Substantia nigra (tissue), 51 donors: ENCODE measurements at places on chromosomes 1 and 21.

- DNase-seq: no peak
Measured at GRCh38 chr21:15433091-15433490, 296.7 kb upstream of the USP25 start.

GRCh38 chr1:232578651-232579195 lies 51.2 kb downstream of the SIPA1L2 start:
- DNase-seq: no peak

DNA sequence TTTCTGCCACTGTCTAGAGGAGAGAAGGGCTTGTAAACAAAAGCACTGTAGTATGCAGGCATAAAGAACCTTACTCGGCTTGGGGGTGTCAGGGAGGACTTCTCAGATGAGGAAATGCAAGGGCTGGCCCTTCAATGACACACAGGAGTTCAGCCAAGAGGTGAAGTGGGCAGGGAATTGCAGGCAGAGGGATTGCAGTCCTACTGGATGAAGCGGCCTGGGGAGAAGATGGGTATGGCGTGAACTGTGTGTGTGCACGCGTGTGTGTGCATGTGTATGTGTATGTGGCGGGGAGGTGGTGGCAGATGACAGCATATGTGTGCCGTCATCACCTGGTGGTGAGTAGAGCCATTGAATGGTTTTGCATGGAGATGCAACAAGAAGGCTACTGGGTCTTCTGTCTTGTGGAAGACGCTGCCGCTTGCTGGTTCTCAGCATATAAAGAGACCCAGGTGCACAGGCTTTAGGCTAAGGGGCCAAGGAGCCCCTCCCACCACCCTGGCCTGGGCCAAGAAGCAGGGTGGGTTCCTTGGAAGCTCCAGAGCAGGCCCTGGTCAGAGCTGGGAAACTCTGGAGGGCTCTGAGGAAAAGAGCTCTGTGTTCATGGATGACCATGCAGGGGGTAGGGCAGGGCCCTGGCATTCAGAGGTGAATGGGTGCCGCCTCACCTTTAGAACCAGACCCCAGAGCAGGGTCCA lies 4.1 kb upstream of the EPS8L3 start:
- no peak for DNase-seq

DNA sequence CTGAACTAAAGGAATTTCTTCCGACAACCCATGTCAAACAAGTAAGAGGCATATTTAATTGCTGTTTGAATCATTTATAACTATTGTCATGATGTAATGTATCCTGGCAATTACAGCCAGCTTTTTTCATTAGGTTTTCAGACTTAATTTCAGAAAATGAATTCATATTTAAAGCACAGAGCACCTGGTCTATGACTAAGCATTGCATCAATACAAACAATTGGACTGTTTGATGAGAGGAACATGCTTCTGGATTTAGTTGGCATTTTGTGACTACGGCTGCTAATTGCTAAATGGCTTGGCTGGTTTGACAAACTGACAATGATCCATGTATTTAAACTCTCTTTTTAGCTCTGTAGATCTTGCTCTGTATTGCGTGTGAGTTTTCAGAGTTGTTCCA lies 853.4 kb downstream of the NCAM2 start:
- no peak for DNase-seq

DNA sequence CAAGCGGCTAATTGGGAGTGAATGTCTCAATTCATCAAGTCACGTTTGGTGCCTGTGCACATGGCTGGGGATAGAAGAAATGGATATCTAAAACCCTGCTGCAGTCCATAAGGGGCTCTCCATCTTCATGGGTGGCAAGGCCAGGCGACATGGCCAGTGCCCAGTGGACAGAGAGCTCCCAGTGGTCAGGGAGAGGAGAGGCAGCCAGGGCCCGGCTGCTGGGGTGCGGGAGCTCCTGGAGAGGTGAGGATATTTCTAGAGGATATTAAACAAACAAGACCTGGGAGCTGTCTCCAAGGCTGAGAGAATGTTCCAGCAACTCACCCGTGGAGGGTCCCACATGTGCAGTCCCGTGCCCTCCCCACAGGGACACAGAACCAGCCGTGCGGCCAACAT lies 368.8 kb upstream of the C1orf174 start:
- DNase-seq: no peak

- no peak for DNase-seq
Measured at GRCh38 chr1:14648896-14649855, 50.7 kb downstream of the KAZN start.

DNA sequence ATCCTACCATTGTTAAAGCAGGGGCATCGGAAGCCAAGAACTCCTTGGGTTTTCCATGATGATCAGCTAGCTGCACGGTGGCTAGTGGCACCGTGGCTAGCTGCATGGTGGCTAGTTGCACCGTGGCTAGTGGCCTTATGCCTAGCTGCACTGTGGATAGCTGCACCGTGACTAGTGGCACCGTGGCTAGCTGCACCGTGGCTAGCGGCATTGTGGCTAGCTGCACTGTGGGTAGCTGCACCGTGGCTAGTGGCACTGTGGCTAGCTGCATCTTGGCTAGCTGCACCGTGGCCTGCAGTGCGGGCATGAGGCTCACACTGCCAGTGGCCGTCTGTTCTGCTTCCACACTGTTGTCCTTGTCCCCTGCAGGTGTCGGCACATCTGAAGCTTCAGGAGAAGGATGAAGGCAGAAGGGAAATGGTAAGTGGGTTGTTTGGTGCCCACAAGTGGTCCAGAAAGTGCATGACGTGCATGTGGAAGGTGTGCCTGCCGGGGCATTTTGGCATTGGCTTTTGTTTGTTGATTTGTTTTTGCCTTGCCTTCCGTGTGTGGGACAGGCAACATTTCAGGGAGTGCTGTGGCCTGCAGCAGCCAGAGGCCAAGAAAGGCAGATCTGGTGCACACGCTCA lies 38.6 kb downstream of the TFF3 start:
- no peak for DNase-seq

- no peak for DNase-seq
Measured at GRCh38 chr1:41842993-41843755, 75.5 kb downstream of the HIVEP3 start.

- DNase-seq: no peak
Measured at GRCh38 chr1:47184822-47185677, 4.8 kb downstream of the PDZK1IP1 start.

- no peak for DNase-seq
Measured at GRCh38 chr1:166350490-166350889, 183.7 kb upstream of the FAM78B start.

- no peak for DNase-seq
Measured at GRCh38 chr1:211695135-211695816, 19.9 kb upstream of the NEK2 start.

- no peak for DNase-seq
Measured at GRCh38 chr1:47616906-47617305, 179.1 kb downstream of the FOXD2 start.

DNA sequence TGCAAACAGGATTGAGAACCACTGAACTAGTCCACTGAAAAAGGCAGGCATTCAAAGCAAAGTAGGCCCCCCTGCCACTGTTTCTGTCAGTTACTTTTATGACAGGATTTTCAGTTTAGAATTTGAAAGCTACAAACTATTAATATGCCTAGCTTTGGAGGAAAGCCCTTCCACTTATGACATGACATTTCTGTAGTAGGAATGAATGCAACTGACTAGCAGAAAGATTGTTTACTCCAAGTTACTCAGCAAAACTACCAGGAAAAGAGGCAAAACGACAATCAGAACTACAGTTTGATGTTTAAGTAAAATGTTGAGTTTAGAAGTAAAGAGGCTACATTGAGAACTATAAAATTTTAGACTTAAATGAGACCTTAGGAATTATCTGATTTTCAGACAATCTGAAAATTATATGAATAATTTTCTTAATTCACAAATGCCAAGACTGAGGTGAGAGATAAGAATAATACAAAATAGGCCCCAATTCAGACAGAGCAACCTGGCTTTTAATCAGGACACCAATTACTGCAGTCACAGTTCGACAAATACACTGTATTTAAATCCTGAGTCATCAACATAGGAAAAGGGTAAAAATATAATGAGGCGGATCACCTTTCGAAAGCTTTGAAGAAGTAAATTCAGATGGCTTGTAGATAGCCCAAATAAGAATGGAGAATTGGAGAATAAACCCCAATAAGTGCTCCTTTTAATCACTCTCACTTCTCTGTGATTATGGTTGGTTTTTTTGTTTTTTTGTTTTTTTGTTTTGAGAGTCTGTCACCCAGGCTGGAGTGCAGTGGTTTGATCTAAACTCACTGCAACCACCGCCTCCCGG lies 2.2 kb downstream of the PRKAB2 start:
- no peak for DNase-seq

- DNase-seq: no peak
Measured at GRCh38 chr1:85306236-85306635, 29.8 kb upstream of the BCL10 start.

- no peak for DNase-seq
Measured at GRCh38 chr1:51922040-51922439, 43.5 kb upstream of the NRDC start.

- DNase-seq: no peak
Measured at GRCh38 chr1:41806472-41807155, 112.1 kb downstream of the HIVEP3 start.

DNA sequence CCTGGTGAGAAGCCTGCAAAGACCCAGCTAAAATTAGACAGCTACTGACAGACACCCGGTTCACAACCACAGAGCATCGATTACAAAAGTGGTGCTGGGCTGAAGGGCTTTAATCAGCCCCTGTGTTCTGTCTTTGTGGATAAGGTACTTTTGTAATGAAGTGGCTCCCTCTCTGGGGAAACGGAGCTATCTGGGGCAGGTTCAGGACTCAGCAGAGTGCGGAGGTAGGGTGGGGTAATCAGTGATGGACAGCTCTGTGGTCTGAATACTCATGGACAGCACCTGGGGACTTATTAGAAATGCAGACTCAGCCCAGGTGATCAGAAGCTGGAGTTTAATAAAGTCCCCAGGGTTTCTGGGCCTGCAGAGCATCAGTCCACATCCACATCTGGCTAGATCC lies 152.0 kb downstream of the MATN1 start:
- no peak for DNase-seq

DNA sequence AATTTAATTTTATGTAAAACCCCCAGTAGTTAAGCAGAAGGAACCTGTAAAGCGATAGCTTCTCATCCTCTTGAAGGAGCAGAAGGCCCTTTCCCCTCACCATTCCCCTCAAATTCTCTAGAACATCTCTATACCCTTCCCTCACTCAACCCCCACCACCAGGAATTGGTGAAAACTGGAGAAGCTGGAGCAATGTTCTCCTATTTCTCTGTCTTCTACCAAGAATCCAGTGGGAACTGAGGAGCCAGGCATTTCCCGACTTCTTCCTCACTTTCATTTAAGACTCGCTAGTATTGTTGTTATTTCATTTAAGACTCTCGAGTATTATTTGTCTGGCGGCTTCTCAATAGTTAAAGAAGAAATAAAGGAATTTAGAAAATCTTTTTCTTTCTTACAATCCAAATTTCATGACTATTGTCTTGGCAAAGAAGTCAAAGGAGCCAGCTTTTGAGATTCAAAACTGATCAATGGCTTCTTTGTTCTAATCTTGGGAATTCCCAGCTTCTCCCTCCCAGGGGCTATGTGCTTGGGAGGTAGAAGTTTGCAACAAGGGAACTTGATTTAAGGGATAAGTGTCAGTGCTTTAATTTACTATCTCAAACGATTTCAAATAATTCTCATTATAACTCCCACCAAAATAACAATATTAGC lies 253.3 kb upstream of the ADGRL2 start:
- no peak for DNase-seq

- DNase-seq: no peak
Measured at GRCh38 chr1:172146141-172146850, 274.2 kb upstream of the C1orf105 start.

GRCh38 chr1:71307451-71307850 lies 226.6 kb upstream of the ZRANB2 start:
- no peak for DNase-seq

DNA sequence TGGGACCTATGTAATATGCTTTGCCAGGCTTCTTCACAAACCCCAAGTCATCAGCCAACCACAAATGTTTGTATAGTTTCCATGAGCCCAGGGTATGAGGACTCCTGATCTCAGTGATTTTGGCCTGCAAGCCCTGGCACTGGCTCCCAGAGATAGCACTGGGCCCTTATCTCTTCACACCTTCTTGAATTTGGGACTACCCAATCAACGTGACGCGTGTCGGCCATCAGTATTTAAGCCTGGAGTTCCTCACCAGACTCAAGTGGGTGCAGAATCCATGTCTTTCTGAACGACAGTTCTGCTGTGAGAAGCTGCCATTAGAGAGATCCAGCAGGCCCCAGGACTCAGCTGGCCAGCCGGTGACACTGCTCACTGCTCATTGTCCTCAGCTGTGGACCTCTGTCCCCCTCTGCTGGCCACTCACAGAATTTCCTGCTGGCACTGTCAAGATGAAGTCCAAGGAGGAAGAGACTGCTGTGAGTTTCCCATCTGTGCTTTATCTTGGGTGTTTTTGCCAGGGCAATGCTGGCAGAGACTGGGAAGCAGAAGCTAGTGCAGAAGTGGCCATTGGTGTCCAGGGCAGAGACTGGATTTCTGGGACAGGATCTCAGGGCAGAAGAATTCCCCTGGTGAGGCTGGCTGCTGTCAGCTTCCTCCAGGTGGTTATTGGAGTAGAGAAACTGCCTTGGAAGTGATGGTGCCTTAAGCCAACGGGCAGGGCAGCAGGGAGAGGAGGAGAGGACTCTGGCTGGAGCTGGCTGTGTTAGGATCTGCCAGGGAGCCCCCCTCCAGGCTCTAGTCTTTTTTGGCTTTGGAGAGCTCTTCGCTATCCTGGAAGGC lies 28.4 kb downstream of the TMCC2 start:
- DNase-seq: peak; percentile 88

- peak; percentile 4 for DNase-seq
Measured at GRCh38 chr1:111992476-111992875, 3.0 kb upstream of the KCND3 start.

DNA sequence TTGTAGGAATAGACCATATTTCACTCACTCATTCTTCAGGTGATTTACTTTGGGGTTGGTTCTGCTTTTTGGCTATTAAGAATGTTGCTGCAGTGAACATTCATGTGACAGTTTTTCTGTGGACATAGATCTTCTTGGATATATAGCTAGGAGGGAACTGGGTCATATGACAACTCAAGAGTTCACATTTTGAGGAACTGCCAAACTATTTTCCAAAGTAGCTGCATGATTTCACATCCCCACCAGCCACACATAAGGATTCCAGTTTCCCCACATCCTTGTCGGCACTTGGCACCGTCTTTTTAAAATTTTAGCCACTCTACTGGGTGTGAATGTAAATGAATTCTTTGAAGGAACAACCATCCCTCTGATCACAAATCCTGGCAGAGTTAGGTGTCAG lies 126.0 kb downstream of the PRDM2 start:
- no peak for DNase-seq

GRCh38 chr1:40301066-40301465 lies 16.0 kb downstream of the COL9A2 start:
- DNase-seq: no peak
